ENCODE measurements at places on chromosomes 3 and 15.
A peak's percentile ranks its signal among the peaks of the same experiment; 100 is the strongest.

DNA sequence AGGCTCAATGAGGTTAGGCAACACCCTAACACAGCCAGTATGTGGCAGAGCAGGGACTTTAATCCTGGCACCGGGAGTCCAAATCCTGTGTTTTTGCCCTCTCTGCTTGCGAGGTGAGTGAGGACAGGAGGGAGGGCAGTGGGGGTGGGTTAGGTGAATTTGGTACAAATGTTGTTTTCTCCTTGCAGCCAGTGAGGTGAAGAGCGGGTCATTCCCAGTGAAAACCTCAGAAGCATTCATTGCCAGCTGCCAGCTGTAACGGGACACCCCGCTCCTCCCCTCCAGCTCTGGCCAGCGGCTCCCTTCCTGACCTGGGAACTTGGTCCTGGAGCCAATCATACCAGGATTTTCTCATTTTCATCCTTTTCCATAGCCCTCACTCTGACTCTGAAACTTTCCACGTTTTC is 45.7 kb upstream of the RAB6B start:
- DNase-seq = no peak

DNA sequence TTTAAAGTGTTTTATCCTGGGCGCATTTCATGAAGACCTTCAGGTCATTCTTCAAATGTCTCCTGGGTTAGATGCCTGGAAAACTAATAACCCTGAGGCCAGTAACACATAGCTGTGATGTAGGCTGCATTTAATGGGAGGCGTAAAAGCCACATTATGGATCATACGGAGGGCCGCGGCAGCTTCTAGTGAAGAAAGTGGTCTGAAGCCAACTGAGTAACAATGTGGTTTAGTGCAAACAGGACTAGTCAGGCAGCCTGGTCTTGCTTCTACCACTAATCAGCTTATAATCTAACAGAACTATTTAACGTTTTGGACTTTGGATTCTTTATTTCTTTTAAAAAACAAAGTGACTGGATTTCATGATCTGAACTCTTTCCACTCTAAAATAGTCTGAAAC is 54.4 kb downstream of the ADAMTSL3 start:
- DNase-seq = no peak

DNA sequence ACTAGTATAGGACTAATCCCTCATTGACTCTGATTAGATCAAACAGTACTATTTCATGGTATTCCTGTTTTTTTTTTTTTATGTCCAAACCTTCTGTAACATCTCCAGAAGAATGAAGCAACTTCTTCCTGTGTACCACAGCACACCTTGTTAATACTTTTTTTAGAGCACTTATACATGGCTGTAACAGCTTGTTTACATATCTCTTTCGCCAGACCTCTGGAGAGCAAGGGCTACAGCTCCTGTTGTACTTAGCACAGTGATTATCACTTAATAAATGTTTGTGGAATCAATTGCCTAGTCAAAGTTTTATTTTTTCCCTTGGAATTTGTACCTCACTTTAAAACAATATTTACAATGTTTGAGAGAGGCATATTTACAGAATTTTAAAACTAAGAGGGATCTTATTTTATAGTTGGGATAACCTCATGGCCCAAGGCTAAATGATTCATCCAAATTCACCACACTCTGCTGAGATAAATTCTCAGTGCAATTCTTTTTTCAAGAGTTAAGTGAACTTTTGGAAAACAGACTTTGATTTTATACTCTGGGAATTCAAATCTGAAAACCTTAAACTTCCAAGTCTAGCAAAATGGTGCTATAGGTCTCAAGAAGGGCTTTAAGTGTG is 9.2 kb upstream of the GATM start:
- no peak for DNase-seq

GRCh38 chr15:94441760-94442159 is 210.4 kb downstream of the MCTP2 start:
- DNase-seq = no peak

DNA sequence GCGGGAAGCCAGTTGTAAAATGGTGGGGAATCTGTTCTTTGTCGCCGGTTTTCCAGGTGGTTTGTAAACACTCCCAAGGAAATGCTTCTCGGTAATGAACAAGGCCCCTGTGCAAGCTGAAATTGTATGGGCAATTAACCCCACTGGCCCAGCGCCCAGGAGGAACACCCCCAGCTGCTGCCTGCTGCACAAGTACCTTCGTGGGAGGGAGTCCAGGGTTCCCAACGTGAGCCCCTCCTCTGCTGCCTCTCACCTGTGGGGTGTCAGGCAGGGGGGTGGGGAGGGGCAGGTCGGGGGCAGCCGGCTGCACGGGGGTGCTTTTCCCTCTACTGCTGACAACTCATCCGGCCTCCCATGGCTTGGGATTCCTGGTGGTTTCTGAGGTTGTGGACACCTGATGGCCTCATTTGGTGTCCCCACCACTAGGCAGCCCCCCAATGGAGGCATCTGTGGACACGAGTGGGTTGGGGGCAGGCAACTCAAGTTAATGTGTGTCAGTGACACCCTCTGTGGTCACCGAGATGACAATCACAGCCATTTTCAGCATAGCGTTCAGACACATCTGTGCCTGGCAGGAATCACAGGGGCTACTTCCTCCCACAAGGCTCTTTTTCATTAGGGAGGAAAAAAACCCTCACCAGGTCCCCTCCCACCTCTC is 35.6 kb upstream of the PRR23E start:
- no peak for DNase-seq

GRCh38 chr3:156627946-156628569 is 46.3 kb upstream of the TIPARP start:
- DNase-seq = no peak

DNA sequence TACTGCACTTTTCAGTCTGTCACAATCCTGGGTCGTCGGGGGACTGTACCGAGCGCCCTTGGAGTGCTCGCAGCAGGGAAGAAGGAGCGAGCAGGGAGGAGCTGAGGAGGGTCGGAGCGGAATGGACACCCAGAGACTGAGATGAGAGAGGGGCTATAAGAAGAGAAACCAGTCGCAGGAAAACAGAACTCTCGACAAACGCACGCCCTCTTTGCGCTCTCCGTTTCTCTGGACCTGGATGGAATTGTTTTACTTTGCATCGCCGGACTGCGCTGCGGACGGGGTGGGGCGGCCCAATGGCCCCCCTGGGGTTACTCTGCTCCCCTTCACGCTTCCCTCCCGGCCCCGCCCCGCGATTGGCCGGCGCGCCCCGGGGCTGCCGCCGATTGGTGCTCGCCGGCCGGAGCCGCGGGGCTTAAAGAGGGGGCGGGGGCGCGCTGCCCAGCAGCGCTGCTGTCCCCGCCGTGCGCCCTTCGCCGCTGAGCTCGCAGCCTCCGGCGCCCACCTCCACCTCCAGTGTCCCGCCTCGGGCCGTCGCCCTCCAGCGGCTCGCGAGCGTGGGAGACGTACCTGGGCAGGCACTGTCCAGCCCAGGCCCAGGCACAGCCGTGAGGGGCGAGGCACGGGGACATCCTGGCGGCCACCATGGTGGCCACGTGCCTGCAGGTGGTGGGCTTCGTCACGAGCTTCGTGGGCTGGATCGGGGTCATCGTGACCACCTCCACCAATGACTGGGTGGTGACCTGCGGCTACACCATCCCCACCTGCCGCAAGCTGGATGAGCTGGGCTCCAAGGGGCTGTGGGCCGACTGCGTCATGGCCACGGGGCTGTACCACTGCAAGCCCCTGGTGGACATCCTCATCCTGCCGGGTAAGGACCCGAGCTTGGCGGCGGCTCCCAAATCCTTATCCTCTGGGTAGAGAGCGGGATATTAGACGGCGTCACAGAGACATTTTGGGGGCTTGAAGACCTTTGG is at the start of gene CLDN11:
TSS of gene CLDN11 (plus strand) at position 447 of the 977 bp plus-strand sequence. CDS start at position 646, 199 bp downstream.
- DNase-seq = no peak

GRCh38 chr3:48299746-48300712 is 33.4 kb downstream of the SPINK8 start:
- DNase-seq = peak; percentile 30

DNA sequence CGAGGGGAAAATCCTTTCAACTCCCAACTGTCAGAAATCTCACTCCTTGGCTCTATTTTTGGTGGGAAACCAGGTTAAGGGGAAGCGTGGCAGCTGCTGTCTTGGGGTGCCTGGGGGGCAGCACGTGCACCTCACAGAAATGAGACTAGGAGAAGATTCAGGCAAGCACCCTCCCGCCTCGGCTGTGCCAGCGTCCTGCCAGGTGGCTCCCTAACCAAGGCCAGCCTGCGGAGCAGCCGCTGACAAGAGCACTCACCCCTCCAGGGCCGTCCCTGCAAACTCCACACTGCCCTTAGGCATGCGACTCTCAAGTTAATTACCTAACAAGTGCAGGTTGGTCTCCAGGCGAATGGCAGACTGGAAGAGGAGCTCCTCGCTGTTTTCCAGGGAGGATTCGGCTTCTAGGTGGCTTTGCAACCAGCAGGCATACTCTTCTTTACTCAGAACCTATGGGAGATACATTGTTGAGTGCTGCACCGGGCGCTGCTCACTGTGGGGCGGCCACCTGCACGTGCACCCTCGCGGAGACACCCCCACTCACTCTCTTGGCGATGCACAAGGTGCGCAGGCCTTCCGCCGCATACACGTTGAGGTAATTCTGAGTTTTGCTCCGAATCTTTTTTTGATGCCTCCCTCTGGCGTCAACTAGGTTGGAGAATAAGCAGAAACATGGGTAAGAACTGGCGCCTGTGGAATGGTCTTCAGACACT is 155.3 kb downstream of the ATP10A start:
- DNase-seq = no peak

- DNase-seq = no peak
Observed at GRCh38 chr15:78092261-78093041, at the start of gene SH2D7. SH2D7 (plus strand) TSS chr15:78092561; CDS start chr15:78092585, 24 bp downstream.

DNA sequence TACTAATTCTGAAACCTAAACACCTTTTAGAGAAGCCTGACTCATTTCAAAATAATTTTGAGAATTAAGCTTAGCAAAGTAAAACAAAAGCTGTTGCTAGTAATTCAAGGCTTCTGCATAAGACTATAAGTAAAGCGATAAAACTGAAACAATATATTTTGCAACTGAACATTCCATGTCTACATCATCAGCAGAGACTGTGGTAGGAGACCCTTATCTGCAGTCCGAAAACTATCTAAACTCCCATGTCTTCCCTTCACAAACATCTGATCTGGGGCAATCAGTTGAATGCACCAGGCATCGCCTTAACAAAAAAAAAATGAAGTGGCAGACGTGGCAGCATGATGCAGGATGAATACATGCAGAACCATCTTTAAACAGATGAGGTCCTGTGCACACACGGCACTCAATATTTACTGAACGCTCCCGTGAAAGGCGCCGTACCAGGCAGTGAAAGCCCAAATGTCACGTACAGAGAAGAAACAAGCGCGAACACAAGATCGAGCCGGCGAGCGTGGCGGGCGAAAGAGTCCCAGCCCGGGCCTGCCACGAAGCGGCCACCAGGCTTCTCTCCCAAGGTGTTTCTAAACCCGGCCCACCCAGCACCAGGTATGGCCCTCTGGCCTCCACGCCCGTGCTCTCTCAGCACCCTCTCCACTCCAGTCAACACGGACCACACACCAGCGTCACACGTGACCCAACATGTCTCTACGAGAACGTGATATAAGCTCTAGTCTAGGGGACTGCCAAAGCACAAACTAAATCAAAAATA is 63.0 kb downstream of the CHSY1 start:
- no peak for DNase-seq

GRCh38 chr3:143179603-143180002 is 60.0 kb downstream of the CHST2 start:
- DNase-seq = no peak
